Motor neuron (in vitro differentiated cells): ENCODE measurements at places on chromosomes 7 and 10.

GRCh38 chr7:92695308-92696261 is 105.4 kb upstream of the FAM133B start:
- peak; percentile 58 for ATAC-seq

DNA sequence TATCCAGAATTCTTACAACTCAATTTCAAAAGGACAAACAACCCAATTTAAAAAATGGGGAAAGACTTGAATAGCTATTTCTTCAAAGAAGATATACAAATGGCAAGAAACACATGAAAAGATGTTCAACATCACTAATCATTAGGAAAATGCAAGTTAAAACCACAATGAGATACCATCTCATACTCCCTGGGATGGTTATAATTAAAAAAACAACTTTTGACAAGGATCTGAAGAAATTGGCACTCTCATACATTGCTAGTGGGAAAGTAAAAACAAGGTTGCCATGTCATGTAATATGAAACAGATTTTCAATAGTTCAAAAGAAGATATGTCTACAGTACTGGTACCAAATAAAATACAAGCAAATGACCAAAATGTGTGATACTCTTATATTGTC is 9.0 kb downstream of the OAT start:
- ATAC-seq: no peak

- ATAC-seq: no peak
Measured at GRCh38 chr7:138705167-138705566, 4.0 kb upstream of the SVOPL start.

GRCh38 chr10:23396695-23397094 is 42.2 kb upstream of the OTUD1 start:
- no peak for ATAC-seq

DNA sequence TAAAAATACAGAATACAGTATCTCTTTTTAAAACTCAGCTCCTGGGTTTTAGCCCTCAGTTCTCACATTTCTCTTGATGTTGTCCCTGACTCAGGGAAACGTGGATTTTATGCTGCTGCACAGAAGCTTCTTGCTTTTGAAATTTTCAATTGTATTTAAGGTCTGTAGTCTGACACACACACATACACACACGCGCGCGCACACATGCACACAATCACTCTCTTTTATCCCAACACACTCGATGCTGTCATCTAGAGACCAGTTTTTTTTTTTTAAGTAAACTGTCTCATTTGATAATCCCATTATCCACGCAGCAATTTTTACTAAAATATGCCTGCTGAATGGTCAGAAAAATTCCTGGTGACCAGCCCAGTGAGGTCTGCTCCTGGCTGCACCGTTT is 108.6 kb downstream of the KMT2E start:
- ATAC-seq: no peak

DNA sequence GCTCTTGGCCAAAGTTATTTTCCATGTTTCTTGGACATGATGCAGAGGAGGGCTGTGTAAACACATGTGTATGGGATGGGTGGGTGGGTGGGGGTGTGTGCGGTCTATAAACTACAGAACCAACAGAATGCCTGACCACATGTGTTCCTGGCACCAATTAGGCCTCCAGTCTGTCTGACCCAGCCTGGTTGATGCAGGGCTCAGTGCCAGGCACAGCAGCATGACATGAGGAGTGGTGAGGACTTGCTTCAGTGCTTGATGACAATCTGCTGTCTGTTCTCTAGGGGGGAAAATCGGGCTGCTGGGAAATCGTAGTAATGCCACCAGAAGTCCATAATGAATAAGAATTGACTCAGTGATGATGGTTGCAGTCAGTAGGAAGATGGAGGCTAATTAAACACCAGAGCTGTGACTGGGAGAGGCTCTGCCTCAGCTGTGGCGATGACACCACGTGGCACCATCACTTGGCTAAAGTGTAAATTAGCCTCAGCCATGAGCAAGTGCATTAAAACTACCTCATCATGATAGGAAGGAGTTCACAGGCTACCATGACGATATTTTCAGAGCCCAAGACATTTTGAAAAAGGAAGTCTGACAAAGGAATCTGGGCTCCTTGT is 260.1 kb upstream of the PODXL start:
- peak; percentile 81 for ATAC-seq

DNA sequence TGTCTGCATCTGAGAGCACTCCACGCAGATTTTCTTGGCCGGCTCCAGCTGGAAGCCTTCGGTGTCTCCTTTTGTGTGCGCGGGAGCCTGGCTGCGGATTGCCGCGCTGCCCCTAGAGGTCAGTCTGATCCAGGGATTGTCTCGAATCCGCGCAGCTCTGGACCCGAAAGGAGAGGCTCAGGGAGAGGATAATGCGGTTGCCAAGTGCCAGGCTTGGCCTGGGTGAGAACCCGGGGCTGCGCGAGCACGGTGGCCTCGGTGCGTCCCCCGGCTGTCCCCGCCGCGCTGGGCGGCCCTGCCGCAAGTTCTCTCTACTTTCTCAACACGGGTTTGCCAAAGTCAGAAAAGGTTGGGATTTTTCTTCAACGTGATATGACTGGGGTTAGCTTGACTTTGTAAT is 140.9 kb downstream of the ADCYAP1R1 start:
- peak; percentile 100 for ATAC-seq

DNA sequence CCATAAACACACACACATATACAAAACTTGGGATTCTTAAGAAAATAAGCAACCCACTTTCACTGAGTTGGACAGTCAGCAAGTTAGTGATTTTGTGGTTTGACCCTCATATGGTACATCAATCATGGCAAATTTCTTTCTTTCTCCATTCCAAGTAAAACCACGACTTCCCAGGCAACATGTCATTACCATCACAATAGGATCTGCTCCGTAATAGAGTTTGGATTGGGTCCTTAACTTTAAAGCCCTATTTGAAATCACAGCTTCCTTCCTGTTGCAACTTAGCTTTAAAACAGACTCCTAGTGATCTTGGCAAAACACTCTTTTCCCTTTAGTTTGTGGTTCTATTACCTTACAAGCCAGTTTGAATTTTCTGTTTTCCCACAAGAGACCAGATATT is 483.6 kb downstream of the INHBA start:
- ATAC-seq: peak; percentile 49

- ATAC-seq: no peak
Measured at GRCh38 chr10:46291817-46292572, 5.2 kb downstream of the ANTXRL start.

DNA sequence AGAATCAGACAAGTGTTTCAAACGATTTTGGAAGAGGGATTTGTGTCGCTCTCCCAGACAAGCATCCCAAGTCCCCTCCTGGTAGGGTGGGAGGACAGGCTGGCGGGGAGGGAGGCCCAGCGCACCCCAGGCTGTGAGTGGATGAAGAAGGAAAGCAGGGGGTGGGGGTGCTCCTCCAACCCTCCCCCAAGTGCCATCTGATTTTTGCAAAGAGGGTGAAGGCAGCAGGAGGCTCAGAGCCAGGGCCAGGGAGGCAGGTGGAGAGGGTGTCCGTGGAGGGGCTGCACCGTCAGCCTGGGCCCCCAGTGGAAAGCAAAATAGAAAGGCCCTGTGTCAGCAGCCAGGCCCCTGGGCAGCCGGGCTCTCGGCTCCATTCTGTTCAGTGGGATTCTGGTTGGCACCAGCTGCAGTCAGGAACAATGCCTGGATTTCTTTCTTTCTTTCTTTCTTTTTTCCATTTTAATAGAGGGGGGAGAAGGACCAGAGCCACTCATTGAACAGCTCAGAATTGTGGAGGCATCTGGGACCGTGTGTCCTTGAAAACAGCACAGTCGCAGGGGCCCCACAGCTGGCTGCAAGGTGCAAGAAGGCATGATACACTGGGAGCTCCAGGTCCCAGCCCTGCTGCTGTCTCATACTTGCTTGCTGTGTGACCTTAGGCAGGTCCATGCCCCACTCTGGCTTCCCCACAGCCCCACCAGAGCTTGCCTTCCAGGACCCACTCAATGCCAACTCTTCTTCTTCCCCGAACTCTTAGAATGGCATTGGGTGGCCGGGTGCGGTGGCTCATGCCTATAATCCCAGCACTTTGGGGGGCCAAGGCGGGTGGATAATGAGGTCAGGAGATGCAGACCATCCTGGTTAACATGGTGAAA is 7.1 kb upstream of the ZMIZ1 start:
- ATAC-seq: peak; percentile 34

DNA sequence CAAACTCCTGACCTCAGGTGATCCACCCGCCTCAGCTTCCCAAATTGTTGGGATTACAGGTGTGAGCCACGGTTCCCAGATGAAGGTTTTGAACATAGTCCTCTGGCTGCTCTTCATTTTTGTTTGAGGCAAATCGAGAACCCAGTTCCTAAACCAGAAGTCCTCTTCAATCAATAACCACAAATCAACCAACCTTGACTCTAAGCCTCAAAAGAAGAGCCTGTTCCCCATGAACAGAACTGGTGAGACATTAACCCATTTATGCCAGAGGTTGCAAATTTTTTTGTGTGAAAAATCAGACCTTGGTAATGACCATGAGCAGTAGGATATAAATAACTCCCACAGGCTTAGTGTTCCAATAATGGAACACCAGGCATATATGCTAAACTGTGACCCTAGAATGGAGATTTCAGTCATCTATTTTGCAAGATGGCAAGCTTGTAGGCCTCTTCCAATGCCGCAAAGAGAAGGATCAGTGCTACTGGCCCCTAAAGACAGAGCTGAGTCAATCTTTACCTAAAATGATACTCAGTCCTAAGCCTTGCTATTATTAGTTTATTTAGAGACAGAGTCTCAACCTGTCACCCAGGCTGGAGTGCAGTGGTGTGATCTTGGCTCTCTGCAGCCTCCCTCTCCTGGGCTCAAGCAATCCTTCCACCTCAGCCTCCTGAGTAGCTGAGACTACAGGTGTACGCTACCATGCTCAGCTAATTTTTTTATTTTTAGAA is 15.9 kb downstream of the KPNA7 start:
- ATAC-seq: no peak

DNA sequence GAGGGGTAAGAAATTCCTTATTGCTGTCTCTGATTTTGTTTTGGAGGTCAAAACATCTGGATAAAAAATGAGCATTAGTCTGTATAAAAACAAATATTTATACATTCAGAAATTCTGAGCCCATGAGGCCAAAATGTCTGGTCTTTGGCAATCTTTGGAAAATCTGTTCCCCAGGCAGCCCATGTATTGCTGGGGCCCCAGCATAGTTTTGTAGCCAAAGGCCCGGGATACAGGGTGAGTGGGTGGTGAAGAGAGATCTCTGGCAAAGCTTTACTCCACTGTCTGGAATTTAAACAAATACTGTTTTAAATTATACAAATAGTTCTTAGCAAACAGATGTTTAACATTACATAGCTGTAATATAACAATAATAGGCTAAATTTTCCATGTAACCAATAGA is 134.7 kb upstream of the GALNT17 start:
- ATAC-seq: no peak

GRCh38 chr10:123633106-123633505 is 33.0 kb upstream of the GPR26 start:
- no peak for ATAC-seq

GRCh38 chr10:33143160-33143728 is 185.2 kb upstream of the ITGB1 start:
- peak; percentile 82 for ATAC-seq

DNA sequence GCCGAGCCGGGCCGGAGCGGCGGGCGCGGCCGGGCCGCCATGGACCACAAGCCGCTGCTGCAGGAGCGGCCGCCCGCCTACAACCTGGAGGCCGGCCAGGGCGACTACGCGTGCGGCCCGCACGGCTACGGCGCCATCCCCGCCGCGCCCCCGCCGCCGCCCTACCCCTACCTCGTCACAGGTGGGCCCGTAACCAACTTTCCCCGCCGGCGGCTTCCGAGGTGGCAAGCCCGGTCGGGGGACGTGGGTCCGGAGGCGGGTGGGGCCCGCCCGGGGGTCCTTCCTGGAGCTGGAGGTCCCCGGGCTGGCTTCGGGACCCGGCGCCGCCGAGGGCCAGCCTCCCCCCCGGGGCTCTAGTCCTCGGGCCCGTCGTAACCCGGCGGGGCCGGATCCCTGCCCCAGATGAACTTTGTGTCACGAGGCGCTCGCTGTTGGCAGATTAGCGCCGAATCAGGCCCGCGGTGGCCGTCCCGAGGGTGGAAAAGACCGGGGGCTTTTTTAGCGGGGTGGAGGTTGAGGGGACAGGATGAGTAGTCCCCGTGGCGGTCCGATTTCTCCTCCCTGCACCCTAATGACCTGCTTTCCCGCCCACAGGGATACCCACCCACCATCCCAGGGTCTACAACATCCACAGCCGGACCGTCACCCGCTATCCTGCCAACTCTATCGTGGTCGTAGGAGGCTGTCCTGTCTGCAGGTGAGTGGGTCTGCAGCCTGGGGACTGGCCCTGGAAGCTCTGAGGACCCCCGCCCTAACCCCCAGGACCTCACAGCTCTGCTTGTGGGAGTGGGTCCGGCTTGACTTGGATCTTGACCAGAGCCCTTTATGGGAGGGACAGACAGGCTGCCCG is 496 bp downstream of the BRI3 start:
- peak; percentile 34 for ATAC-seq

DNA sequence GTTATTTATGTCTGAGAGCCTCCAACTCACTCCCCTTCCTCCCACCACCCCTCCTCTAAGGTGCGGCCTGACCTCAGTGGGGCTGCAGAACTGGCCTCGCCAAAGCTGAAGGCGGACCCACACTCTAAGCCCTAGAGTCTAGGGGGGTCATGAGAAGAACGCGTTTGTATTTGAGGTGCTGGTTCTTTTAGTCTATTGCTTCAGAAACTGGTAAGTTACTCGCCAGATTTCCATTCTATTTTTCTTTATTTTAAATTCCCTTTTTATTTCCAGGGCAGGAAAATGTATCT is 357.5 kb downstream of the DNAJB6 start:
- no peak for ATAC-seq

DNA sequence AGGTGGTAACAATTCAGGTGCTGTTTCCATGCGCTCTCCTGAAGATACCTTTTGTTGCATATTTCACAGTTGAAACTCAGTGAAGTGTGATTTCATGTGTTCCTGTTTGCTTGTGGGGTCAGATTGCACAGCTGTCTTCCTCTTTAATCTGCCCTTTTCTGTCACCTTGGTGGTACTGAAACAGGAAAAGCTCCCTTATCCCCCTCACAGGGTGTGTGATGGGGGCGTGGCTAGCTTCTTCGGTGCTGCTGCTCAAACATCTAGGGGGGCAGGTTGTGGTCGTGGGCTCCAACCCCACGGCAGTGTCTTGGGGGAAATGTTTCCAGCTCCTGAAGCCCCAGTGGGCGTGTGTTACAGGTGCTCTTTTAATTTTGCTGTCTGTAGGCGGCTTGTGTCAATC is 107.4 kb upstream of the KLF14 start:
- no peak for ATAC-seq

DNA sequence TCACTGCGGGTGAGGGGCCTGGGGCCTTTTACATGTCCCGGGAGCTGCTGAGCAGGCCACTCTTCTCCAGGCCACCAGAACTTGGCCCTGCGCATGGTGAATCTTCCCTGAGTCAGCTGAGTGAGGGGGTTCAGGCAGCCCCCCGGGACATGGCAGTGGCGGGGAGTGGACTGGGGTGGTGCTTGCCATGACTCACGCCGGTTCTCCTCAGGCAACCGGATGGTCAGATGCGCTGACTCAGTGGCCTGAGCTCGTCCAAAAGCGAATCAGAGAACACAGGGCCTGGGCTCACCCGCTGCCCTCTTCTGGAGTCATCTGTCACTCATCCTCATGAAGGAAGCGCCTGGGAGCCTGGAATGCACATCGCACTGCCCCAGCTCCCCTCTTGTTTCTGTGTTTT is 33.5 kb downstream of the HTRA1 start:
- no peak for ATAC-seq
